GDM1 (cell line): ENCODE measurements at places on chromosomes 3 and 15.
A peak's percentile ranks its signal among the peaks of the same experiment; 100 is the strongest.

- no peak for DNase-seq
Measured at GRCh38 chr15:89111961-89112340, 23.7 kb downstream of the ABHD2 start.

DNA sequence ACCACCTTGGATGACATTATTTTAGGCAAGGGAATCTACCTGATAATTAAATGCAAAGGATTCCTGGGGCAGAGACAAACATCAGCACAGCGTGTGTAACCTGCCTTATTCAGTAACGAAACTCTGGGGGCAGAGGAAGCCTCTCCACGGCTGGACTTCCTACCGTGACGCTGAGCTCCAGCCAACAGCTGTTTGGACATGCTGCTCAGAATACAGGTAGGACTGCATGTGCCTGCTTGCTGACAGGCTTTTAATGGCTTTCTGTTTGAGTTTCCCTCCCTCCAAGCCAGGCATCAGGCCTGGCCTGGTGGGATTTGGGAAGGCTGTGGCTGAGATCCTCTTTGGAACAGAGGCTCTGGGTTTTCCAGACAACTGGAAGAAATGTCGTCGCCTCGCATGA lies 150.6 kb downstream of the ADAMTS17 start:
- DNase-seq: no peak

DNA sequence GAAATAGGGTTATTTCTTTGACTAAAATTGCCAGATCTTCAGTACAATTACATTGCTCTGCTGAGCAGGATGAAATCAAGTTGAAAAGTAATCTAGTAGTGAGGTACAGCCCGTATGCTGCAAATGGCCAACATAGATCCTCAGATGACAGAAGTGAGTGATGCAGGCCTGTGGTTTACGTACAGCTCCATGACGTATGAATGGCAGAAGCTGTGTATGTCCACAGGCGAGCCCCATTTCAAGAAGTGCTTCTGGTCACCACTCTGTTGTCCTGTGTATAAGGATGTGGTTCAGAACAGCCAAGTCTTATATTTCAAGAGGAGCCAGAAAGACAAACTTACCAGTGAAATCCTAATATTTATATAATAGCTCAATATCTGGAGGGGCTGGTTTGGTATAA lies 9.2 kb downstream of the CD86 start:
- DNase-seq: no peak

DNA sequence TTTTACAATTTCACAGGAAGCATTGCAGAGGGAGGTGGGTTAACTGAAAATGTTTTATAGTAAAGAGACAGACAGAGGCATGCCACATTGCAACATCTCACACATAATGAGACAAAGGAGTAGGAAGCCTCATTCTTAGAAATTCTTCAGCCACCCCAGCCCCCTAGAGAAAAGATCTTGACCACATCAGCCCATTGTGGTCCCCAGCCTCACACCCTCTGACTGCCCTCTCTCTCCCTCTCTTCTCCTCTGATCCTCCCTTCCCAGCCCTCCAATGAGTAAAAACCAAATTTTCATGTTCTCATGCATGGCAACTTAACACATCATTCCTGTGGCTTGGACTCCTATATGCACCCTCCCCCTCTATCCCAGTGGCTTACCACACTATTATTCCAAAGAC lies 174.1 kb downstream of the UACA start:
- DNase-seq: peak; percentile 16

- no peak for DNase-seq
Measured at GRCh38 chr3:134419214-134419959, 45.1 kb upstream of the AMOTL2 start.

- no peak for DNase-seq
Measured at GRCh38 chr15:34753236-34753894, 1.4 kb downstream of the GJD2 start.

GRCh38 chr3:124492824-124493223 lies 237.4 kb upstream of the UMPS start:
- DNase-seq: no peak

GRCh38 chr3:42117175-42118008 lies 26.2 kb downstream of the TRAK1 start:
- no peak for DNase-seq

- no peak for DNase-seq
Measured at GRCh38 chr3:105611304-105612192, 244.8 kb downstream of the ALCAM start.

DNA sequence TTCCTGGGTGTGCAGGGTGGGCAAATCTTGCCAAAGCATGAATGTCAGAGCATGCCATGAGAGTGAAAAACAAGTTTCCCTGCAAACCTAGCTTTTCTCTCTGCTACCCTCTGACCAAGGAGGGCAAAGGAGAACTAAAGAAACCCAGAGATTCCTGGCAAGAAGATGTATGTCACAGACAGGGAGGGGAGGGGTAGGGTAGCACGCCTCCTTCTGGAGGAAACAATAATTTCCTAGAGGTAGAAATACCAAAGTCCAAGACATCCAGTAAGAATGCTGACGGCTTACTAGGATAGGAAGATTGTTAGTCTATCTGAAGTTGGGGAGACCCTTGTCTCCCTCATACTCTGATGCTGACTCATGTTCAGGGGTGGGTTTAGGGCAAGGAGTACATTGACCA lies 203.9 kb downstream of the NR1D2 start:
- no peak for DNase-seq

DNA sequence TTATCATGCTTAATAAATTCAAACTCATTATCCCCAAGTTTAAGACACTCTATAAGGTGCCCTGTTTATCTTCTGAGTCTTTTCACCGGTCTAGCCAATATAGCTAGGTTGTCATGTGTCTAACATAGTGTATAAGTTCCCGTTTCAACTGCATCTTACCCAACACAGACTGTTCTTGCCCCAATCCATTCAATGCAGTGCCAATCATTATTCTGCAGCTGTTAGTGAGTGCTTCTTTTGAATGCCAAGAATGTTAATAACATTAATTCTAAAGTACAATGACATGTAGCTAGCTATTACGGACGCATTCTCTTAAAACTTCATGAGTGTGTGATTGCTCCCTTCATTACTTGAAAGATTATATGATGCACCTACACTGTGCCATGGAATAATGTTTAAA lies 646.4 kb upstream of the NR2F2 start:
- DNase-seq: no peak

DNA sequence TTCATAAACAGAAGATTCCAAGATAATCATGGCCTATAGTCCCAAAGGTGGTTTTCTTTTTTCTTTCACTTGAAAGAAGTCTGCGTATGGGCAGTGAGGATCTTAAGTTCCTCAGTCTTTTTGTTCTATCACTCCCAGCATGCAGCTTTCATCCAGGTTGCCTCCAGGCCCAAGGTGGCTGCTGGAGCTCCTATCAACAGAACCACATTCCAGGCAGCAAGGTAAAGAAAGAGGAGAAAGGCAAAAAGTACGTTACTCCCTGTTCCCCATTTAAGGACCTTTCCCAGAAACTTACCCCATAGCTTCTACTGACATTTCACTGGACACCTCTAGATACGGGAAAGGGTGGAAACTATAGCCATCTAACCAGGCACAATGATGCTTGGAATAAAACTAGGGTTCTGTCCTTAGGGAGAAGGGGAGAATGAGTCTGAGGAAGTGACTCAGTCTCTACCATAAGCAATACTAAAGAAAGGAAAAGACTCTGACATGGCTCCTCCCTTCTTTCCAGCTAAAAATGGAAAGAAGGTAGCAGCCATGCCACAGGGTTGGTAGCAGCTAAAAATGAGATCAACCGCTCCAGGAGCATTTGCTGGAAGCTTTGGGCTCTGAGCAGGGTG lies 313.9 kb upstream of the NR2E3 start:
- DNase-seq: no peak

GRCh38 chr3:43773273-43774094 lies 82.7 kb downstream of the ABHD5 start:
- DNase-seq: peak; percentile 54

DNA sequence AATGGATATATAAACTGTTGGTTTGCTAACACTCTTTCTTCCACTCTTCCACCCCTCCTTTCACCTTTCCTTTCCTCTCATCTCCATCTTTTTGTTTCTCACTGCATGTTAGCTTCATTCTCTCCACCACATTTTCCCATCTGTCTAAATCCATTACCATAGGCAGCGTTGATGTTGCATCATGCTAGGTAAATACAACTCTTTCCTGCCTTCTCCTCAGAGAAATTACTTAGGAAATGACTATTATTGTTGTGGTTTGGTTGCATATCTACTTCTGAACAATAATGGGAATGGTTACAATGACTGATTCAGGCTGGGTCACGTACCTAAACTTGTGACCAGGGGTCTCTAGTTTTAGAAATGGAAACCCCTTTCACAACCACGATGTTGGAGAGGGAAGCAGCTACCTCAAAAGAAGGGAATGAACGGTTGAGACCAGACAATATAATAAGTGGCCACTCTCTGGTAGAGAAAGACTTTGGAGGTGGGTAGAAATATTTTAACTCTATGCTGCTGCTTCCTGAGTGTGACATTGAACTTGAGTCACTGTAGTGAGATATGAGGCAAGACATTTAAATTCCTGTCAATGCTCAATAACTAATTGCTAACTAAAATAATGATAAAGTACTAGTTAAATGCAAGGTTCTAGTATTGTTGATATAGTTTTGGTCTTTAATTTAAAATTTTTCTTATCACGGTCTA lies 314.1 kb upstream of the TGFBR2 start:
- no peak for DNase-seq

DNA sequence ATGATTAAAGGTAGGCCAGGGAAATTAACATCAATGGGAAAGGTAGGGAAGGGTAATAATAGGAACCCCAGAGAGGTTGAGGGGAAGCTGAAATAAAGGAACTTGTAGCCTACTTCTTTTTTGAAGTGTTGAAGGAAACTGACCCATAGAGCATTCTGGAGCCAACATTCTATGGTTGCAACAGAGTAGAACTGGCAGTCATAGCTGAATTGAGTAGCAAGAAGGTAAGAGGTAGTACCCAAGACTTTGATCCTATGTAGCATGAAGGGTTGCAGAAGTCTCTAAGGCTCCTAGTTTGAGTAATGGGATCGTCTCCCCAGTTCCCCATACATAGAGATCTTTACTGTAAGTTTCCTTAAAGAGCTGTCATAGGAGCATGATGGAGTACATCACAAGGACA lies 7.4 kb upstream of the ZNF774 start:
- DNase-seq: no peak

- no peak for DNase-seq
Measured at GRCh38 chr3:71339049-71339448, 244.5 kb downstream of the FOXP1 start.

GRCh38 chr15:74207652-74208440 lies 5.3 kb upstream of the STRA6 start:
- DNase-seq: no peak

GRCh38 chr3:152089528-152089927 lies 179.2 kb upstream of the MBNL1 start:
- DNase-seq: no peak

DNA sequence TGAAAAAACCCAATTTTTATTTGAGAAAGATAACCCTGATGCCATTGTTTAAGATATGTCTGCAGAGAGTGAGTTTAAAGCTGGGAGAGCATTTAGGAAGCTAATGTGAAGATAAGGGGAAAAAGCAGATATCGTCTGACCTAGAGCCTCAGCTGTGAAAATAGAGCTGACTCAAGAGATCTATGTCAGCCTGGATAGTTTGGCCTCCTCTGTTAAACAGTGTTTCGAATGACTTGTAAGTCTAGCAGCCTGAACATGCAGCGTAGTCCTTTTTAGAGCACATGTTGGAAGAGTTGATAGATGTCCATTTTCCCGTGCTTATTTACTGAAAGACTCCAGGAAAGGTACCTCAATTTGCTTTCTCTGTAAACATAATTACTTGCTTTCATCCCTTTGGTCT lies 48.1 kb downstream of the ALCAM start:
- DNase-seq: no peak

- no peak for DNase-seq
Measured at GRCh38 chr3:171643681-171644080, 166.6 kb downstream of the PLD1 start.

GRCh38 chr3:191441687-191442086 lies 19.3 kb upstream of the PYDC2 start:
- DNase-seq: no peak

DNA sequence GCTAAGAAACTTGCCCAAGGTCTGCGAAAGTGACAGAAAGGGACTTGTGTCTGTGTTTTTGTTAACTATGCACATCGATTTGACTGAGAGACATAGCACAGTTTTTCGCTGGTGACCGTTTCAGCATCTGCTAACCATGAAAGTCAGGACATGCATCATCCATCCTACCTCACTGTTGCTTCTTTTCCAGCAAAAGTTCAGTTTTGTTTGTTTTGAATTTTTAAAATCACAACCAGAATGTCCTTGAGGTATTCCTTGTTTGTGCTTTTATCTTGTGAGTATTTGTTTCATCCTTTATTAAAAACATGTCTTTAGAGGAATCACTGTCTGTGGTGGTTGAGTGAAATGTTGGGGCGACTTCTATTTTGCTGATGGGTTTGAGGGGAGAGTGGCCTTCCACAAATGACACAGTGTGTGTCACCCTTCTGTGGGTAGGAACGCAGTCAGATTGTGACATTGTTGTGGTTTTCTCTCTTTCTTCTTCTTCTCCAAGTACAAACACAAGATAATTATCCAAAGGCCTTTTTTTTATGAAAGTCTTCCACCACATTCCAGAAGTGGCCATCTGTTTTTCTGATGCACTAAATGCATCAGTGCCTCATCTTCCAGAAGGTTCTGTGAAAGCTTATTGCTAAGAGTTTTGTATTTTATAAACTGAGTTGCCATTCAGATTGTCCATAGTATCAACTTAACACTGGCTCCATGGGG lies 214.4 kb upstream of the NR2E3 start:
- DNase-seq: no peak

DNA sequence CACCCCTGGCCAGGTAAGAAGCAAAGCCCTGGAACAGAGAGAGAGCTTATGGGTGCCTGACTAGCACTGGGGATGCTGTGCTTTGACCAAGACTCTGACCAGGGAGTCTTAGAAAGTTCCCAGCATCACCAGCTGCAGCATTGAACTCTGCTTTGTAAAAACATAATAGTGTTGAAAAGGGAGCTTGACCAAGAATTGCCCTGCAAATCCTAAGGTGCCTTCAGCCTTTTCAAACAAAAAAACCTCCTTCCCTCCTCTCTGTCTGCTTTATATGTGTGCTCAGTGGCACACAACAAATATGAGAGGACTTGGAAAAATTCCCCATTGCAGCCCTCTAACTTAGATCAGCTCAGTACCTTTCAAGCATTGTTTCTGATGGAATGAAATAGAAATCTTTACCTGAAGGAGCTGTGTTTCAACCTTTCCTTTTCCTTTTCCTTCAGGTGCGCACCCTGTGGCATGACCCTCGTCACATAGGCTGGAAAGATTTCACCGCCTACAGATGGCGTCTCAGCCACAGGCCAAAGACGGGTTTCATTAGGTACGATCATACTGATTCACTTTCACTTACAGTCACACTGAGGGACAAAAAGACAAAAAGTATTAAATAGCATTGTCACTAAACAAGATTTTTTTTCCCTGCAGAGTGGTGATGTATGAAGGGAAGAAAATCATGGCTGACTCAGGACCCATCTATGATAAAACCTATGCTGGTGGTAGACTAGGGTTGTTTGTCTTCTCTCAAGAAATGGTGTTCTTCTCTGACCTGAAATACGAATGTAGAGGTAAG lies 13.0 kb downstream of the THBS1 start:
- DNase-seq: no peak

DNA sequence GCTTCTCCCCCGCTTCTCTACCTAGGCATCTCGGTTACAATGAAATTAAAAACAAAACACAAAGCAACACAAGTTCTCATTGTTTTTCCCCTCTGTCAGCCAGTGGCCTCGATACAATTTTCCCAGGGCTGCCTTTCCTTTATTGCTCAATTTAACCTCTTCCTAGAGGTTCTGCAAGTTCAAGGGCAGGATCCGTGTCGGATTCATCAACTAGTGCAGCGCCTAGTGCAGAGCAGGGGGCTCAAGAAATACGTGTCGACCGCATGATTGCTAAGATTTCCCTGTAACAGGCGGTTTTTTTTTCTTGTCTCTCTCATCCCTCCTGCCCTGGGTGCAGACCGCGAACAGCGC lies 1.4 kb upstream of the BHLHE40 start:
- DNase-seq: no peak
